ENCODE measurements at places on chromosomes 1 and 21.
A peak's percentile ranks its signal among the peaks of the same experiment; 100 is the strongest.

DNA sequence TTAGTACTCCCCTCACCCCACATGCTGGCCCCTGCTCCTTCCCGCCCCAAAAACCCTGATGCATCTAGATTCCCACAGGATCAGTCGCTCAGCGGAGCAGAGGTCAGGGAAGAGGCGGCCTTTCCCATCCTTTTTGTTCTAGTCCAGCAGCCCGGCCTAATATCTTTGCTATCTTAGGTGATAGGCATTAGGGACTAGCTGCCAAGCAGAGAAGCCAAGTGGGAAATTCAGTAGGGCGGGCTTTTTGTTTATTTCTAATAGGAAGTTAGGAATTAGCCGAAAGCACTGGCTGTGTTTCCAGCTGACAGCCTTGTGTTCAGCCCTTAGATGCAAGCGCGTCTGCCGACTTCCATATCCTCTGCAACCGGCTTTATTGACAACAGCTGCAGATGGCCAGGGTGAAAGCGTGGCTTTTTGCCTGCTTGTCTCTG is 59.0 kb upstream of the BCAR3 start:
- no peak for DNase-seq

GRCh38 chr1:44808938-44809917 is 905 bp downstream of the BTBD19 start:
- DNase-seq, result peak; percentile 89

DNA sequence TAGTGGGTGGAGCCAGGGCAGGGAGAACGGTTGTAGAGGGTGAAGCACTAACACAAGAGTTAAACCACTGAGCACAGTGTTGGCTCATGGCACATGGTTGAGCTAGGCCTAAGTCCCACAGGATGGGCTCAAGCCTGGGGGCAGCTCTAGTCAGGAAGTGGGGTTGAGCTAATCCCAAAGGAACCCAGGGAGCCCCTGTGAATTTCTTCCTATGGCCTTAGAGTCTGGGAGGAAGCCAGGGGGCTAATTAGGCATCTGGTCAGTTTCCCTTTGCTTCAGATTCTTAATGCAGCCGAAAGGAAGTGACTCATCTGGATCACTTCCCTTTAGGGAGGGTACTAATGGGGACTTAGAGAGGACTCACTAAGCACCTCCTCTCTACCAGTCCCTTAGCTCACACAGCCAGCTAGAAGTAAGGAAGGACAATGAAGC is 10.1 kb downstream of the CFAP45 start:
- DNase-seq, result no peak

DNA sequence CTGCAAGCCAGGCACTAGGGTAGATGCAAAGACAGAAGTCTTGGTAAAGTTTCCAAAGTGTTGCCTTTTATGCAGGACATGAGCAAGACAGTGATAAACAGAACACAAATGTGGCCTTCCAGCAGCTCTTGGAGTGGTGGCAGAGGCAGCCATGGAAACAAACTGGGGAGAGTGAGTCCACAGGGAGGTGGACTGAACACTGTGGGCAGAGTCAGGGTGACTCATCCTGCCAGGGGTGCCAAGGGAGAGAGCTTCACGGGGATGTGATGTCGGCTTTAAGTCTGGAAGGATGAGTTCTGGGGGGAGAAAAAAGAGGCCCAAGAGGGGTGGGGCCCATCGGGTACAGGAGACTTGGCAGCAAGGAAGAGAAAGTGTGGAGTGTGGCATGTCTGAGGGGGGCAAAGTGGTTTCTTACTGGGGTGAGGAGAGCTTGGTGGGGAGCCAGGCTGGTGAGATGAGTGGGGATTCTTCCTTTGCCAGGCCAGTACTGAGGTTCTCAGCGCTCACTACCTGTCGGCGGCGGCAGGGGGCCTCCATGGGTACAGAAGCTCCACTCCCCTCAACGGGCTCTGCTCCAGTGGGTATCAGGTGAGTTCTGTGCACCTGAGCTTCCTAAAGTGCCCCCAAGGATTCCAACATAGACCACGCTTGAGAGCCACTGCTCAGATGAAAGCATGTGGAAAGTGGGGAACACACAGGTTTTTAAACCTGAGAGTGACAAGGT is 41.8 kb downstream of the KIAA0040 start:
- DNase-seq, result no peak

DNA sequence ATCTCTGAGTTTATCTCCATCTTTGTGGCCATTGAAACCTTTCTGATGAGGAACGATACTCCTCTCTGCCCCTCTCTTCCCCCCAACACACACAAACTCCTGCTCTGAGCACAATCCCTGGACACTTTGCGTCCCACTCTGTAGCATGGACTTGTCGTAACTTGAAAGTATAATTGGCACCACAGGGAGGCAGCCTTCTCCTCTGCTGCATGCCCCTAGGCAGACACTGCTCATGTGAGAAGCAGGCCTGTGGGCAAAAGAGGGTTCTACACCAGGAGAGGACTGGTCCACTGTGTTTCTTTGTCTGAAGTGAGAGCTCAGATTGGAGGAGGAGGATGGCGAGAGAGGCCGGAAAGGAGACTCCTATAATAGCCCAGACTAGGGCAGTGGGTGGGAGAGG is 3.8 kb upstream of the PARS2 start:
- DNase-seq, result no peak

DNA sequence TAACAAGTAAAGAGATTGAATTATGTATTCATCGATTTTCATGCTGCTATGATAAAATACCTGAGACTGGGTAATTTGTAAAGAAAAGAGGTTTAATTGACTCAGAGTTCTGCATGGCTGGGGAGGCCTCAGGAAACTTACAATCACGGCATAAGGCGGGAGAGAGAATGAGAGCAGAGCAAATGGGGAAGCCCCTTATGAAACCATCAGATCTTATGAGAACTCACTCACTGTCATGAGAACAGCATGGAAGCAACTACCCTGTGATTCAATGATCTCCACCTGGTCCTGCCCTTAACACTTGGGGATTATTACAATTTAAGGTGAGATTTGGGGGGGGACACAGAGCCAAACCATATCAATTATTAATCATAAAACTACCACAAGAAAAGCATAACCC is 3.3 kb upstream of the GBP3 start:
- no peak for DNase-seq

All from stimulated activated CD4-positive, alpha-beta T cell treated with anti-CD3 and anti-CD28 coated beads, Interleukin-2, amount 100 ng/mL, for 4 hours (primary cell).